ENCODE measurements at places on chromosomes 5 and 9. TPM values are rescaled to one million over a fixed set of nuclear protein-coding genes. Genes with fewer than 3 reads are reported as not detected.

DNA sequence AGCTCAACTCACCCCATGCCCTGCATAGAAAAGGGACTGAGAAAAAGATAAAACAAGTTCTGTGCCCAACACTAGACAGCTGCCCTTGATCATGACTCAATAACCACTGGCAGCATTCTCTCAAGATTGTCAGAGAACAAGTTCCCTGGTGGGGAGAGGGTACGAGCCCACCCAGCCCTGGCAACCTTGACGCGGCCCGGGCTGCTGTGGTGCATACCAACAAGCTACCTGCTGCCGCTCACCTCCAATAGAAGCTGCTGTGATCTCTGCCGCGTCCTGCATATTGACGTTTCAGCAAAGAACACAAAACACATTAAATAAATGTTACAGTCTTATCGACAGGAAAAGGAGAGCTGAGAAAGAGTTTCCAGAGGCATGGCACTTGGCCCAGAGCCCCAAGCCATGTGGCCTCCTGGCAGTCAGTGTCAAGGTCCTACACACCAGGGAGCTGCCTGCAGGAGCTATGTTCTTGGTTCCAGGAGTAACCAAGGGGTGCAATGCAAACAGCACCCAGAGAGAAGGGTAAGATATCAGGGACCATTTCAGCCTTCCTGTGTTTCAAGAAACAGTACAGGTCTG, 28.3 kb downstream of the WHRN start:
- no peak for DNase-seq

The TNC gene
- 39.9 TPM for total RNA-seq

DNA sequence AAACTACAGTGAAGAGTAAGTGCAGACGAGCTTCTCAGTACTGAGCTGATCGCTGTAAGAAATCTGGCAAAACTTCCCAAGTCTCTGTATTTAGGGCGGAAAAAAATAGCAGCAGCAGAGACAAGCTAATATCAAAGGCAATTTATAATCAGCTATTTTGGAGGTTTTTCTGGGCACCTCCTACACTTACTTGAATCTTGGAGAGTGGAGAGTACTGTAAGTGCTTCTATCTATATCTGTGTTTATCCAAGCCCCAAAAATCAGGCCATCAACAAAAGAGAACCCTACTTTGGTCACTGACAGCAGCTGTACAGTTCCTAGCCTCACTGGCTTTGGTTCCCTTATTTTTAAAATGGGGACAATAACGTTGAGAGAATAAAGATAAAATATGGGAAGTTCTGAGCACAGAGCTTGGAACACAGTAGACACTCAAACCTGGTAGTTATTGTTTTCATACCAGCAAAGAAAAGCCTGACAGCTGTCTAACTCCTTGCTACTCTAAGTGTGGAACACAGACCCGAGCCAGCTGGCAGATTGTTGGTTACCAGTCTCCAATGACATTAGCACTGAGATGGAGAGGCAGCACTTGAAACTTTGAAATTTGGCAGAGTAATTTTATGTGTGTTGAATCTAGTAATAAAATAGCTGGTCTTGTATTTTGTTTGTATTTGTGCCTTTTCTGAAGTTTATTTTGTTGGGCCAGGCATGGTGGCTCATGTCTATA, 96.0 kb upstream of the SLC28A3 start:
- no peak for DNase-seq

GRCh38 chr5:151313357-151313756, 9.8 kb upstream of the SLC36A3 start:
- DNase-seq, result no peak

DNA sequence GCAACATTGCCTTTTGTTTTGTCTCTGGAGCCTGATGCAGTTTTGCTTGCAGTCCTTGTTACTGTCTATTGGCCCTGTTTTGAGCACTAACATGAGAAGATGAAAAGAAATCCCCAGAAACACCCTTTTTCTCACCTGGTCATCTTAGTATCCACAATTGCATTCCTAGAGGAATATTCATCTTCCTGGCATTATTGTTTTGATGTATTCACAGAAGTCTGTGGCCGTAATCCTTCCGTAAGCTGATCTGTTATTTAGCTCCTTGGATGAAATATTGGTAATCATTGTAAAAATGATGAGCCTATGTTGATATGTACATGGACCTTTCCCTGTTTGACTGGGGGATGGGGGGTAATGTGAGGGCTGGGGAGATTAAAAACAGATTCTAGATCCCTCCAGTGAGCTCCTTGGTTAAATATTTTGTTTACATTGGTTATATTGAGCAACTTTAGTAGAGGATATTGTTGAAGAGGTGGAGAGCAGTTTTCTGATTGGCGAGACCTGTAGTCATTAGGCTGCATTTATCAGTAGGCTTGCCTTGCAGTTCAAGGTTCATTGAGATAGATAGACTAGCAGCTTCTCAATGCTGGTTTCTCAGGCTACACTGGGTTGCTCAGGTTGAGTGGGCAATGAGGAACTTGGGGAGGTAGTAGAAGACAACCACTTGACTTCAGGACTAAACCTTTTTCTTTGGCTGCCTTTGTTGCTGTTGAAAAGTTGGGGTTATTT, 117.5 kb downstream of the MACIR start:
- no peak for DNase-seq

DNA sequence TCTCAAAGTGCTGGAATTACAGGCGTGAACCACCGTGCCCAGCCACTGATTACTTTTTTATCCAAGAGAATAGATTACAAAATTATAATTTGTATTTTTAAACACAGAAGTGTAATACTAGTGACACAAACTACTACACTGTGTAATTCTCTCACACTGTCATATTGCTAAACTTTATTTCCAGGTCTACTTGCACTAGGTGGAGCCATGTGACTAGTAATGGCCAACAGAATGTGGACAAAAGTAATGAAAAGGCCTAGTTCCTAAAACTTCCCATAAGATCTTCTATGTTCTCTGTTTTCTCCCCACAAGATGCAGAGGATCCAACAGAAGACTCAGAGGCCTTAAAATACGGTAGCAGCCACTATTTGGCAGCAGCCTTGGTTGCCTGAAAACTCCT, 27.3 kb downstream of the NADK2 start:
- no peak for DNase-seq
